ENCODE measurements at places on chromosomes 7 and 10. TPM values are rescaled to one million over a fixed set of nuclear protein-coding genes. Genes with fewer than 3 reads are reported as not detected.

DNA sequence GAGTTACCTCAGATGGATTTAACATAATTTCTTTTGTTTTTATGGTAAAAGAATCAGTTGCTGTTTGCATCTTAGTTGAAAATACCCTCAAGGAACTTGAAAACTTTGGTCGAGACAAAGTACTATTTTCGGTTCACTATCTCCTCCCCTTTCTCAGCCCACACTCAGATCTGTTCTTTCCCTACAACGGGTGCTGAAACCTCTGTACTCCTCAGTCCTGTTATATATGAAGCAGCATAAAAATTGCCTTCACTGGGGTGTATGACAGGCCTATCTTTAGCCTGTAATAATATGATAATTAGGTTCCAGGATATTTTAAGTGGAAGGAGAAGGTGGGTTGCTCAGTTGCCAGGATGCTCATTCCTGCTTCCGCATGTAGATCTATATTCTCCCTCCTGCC, 105.2 kb upstream of the NOBOX start:
- no peak for DNase-seq

- DNase-seq, result no peak
Observed at GRCh38 chr7:29626730-29627129, 63.1 kb downstream of the PRR15 start.

The CTAGE8 gene
- not detected for total RNA-seq

- no peak for DNase-seq
Observed at GRCh38 chr7:124246262-124246863, 213.5 kb upstream of the TMEM229A start.

The HIPK2 gene
- 11.6 TPM for total RNA-seq

GRCh38 chr10:133336577-133337369, at the start of gene CALY:
CALY (minus strand) TSS chr10:133336896; CDS start chr10:133328989, 7,907 bp downstream.
- DNase-seq, result no peak

The TMEM139 gene
- total RNA-seq, result not detected

GRCh38 chr10:14736600-14737081, 38.1 kb downstream of the FAM107B start:
- DNase-seq, result peak; percentile 76

DNA sequence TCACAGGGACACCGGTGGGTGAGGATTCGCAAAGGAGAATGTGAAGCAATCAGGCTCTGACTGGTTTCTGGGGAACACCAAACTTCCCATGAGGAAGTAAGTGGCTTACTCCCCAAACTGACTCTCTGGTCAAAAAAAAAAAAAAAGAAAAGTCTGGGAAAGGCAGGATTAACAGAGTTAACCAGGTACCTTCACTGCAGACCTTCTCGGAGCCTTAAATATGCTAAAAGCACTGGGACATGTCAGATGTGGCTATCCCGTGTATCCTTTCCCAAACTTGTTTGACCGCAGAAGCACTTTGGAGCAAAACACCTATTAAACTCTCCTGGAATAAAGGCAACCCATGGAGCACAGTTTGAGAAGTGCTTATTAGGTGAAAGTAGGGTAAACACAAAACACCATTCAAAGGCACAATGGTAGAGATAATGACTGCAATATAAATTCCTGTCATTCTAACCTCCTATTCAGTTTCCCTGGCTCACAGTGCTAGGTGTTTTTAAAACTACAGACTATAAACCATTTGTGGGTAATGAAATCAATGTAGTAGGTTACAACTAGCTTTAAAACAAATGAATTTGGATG, 44.1 kb upstream of the MXI1 start:
- no peak for DNase-seq

DNA sequence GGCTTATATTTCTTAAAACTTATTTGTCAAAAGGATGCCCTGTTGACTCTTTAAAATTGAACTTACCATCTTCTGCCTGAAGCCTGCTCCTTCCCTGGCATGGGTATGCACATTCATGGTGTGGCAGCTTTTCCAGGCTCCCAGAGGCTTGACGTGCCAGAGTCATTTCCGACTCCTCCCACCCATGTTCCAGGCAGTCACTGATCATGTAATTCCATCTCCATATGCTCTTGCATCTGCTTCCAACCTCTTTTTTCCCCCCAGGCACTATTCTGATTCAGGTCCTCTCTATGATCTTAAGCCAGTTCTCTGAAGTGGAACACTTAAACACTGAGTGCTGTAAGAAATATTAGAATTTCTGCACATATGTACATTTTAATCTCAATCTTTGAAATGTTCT, 82.2 kb downstream of the CFAP58 start:
- DNase-seq, result no peak

The BAMBI gene
- 5.0 TPM for total RNA-seq

- DNase-seq, result no peak
Observed at GRCh38 chr10:110052916-110053315, 45.1 kb downstream of the ADD3 start.

- no peak for DNase-seq
Observed at GRCh38 chr7:29968683-29969395, 20.8 kb downstream of the SCRN1 start.

DNA sequence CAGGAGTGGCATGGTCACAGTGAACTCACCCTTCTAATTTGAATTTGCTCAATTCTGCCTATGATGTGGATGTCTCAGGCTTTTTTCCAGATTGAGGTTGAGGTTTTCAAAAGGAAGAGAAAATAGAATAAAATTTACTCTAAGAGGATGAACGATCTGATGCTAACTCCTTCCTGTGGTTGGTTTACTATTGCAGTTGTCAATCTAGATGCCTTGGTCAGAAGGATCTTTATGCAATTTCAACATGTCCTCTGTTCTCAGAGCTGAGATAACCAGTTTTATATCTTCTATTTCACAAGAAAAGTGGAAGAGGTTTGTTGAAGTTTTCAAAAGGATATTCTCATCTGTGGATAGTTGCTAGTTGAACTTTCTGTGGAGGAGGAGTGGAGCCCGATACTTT, 150.7 kb upstream of the WDR11 start:
- DNase-seq, result no peak

- DNase-seq, result no peak
Observed at GRCh38 chr7:107638594-107638993, 22.0 kb upstream of the SLC26A4 start.

DNA sequence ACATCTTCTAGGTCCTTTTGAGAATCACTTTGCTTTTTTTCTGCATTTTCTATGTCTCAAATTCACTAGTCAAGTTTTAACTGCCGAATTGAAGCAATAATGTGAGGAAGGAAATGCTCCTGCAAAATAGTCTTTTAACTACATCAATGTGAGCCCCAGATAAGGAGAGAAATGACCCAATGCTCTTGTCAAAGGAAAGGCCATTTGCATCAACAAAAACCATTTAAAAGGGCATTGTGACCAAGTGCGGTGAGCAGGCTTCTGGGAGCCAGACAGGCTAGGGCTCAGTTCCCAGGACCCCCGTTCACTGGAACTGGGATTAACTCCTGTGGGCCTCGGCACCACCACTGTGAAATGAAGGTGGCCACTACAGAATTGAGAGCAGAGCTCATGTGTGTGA, 127.9 kb upstream of the EEPD1 start:
- no peak for DNase-seq

DNA sequence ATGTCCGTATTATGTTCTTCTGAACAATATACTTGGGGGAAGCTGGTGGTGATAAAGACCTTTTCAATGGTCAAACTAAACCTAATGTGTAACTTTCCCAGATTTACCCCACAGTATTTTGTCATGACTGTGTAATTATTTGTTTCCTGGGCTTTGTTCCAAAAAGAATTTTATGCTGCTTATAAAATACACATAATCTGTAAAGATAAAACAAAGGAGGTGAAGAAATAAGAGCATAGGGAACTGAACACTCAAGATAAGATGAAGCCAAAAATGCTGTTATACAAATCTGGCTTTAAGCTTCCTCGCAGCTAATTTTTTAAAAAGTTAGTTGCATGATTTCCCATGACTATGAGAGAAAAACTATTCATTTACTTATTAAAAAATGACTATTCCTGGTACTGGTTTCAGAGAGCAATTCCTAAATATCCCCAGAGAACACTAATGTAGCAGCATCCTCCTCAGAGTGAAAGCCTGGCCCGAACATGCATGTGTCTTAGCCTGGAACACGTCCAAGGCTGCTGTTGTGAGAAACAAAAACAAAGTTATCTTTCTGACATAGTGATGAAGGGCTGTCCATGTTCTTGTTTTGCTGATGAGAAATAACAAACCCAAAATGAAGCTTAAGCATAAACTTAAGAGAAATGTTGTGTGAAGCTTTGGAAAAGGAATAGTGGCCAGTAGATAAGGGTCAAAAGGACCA, 33.9 kb downstream of the MALSU1 start:
- DNase-seq, result no peak

DNA sequence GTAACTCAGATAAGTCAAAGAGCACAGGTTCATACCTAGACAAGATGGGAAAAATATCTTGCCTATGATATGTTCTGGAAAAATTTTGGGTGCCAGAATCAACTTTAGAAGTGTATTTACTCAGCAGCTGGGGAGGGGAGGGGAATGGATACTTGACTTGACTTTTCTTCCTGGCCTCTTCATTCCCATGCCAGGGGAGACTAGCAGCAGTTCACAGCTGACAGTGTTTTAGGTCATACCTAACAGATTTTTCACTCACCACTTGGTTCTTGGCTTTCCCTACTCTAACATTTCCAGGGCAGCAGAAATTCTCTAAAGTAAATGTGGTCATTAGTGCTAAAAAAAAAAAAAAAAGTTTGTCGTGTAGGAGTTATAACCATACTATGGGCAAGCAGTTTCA, 46.3 kb downstream of the TAS2R16 start:
- no peak for DNase-seq

GRCh38 chr10:128097783-128098182, 28.4 kb downstream of the MKI67 start:
- DNase-seq, result no peak

DNA sequence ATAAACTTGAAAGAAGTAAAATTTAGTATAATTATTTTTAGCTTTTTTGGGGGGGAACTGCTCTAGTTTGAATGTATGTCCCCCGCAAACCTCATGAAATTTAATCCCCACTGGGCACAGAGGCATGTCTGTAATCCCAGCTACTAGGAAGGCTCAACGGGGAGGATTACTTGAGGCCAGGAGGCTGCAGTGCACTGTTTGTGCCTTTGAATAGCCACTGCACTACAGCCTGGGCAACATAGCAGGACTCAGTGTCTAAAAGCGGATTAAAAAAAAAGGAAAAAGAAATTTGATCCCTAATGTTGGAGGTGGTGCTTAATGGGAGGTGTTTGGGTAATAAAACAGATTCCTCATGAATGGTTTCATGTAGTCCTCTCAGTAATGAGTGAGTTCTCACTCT, 43.1 kb upstream of the PHF14 start:
- DNase-seq, result no peak

GRCh38 chr7:104536956-104537355, 208.6 kb downstream of the LHFPL3 start:
- DNase-seq, result no peak

DNA sequence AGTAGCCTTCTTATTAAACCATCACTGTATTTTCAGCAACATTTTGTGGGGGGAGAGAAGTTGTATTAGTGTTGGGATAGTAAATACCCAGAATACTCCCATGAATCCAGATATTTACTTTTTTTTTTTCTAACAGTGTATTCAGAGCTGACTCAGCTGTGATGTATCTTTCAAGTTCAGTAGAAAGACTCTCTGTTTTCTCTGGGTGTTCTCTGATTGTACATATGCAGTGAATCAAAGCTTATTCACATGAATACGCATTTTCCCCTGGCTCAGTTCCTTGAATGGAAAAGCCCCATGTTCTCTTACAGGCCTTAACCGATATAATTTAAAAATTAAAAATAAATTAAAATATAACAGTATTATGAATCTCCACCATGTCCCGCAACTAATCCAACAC, 1.3 kb downstream of the TFPI2 start:
- no peak for DNase-seq

DNA sequence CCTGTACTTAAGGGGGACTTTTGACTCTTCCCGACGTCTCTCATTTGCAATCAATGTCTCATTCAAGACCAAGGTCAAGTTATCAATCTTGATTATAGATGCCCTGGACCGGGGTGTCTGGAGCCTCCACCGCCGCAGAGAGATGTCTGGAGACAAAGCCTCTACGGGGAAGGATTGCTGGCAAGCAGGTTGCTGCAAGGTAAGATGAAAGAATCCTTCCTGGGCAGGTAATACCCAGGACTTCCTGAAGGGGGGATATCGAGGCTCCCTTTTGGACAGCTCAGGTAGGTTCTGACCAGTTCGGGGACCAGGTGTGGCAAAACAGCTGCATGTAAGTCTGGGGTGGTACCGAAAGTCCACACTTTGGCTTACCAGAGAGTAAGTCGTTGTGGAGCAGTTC, 12.5 kb upstream of the CUX1 start:
- DNase-seq, result no peak

GRCh38 chr7:121180436-121181063, 148.2 kb upstream of the WNT16 start:
- no peak for DNase-seq

GRCh38 chr10:10270126-10271050, 747.3 kb upstream of the CELF2 start:
- no peak for DNase-seq

DNA sequence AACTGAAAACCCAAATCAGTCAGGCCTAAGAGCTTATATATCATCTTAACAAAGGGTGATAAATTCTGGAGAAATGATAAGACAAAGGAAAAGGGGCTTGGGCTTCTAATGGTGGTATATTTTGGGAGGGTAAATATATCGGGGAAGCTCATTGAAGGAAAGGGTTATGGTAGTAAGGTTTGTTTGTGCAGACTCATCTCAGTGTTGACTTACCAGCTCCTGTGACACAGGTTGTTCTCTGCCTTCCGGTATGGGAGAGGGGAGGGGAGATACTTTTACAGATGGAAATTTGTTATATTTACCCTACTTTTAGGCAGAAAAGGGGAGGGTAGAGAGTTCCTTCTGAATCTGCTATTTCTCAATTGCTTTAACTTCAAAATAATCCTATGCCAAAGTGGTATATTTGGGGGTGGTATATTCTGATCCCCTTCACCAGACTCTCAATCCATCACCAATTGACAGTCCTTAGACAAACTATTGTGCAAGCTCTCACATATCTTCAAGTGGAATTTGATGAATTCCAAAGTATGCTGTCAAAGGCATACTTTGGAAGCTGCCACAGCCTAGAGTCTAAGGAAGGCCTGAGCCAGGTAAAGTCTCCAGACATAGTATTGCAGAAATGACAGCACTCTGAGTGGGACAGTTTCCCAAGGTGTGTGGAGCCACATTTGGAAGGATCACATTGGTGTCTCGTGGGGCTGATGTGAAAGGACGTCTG, 13.3 kb upstream of the PAPSS2 start:
- DNase-seq, result no peak

The EGR2 gene
- total RNA-seq, result 1.8 TPM

DNA sequence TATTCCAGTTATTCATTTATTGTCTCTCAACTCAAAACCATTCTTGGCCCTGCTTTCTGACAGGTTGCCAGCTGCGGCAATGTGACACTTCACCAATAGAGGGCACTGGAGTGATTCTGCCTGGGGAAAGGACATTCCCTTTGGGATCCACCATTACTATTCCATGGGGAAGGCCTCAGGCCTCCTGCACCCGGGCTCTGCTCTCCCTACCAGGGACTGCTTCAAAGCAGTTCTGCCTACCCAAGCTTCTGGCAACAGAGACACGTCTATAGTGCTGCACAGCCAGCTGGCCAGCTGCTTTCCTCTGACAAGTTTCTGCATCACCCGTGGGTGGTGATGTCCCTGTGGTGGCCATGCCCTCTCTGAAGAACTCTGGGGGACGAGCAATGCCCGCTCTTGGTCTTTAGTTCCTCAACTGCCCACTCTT, 163.8 kb downstream of the ELMO1 start:
- peak; percentile 69 for DNase-seq

The ATOH7 gene
- not detected for total RNA-seq

The GJD4 gene
- not detected for total RNA-seq

GRCh38 chr7:147400221-147400689, 1190.3 kb upstream of the C7orf33 start:
- DNase-seq, result no peak
